ENCODE measurements at places on chromosomes 2 and 18. TPM values are rescaled to one million over a fixed set of nuclear protein-coding genes. Genes with fewer than 3 reads are reported as not detected.

TXNDC2 gene
- total RNA-seq = 0.12 TPM

CRYBA2 gene
- not detected for total RNA-seq

TEKT4 gene
- total RNA-seq = 3.4 TPM

TIMM21 gene
- 21.6 TPM for total RNA-seq

POLE4 gene
- total RNA-seq = 65.4 TPM

TDRD15 gene
- total RNA-seq = not detected

PRKAG3 gene
- total RNA-seq = not detected

VSNL1 gene
- 1.6 TPM for total RNA-seq

BUB1 gene
- 4.8 TPM for total RNA-seq

RELCH gene
- total RNA-seq = 29.9 TPM

SMAD2 gene
- total RNA-seq = 161 TPM

ANKRD29 gene
- total RNA-seq = 56.5 TPM

SLC4A1AP gene
- total RNA-seq = 19.6 TPM

ANKRD30BL gene
- not detected for total RNA-seq

CCDC141 gene
- 40.5 TPM for total RNA-seq

L3MBTL4 gene
- total RNA-seq = 16.9 TPM

NFU1 gene
- 44.2 TPM for total RNA-seq

ACVR1C gene
- total RNA-seq = 1.7 TPM

GPR45 gene
- not detected for total RNA-seq
